ENCODE measurements at places on chromosomes 16 and 17.

DNA sequence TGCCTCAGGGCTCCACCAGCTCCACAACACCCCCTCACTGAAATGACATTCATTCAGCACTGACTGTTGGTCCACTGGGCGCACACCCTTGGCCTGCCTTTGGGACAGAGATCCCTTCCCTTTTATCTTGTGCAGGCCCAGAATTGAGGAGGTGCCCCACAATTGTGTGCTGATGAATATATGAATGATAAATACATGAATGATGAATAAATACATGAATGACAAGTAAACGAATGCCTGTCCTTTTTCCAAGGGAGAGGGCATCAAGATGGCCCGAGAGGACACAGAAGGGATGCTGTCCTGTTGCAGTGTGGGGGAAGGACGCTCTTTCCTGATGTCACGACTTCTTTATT, 5.7 kb downstream of the CCR7 start:
- DNase-seq = no peak

DNA sequence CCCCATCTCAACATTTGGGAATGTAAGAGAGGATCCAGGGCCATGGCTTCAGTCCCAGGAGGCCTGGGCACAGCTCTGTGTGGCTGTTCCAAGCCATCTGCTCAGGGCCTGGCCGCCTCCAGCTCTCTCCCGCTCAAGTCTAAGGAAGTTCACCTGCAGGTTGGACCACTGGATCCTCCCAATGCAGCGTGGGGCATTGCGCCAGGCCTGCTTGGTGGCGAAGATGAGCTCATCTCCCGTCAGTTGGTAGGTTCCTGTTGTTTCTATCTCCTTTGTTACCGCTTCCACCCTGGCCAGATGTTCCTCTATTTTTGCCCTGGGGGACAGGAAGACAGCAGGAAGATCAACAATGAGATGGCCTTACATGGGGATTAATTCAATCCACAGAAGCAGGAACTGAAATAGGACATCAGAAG, 17.5 kb downstream of the NOS2 start:
- no peak for DNase-seq

DNA sequence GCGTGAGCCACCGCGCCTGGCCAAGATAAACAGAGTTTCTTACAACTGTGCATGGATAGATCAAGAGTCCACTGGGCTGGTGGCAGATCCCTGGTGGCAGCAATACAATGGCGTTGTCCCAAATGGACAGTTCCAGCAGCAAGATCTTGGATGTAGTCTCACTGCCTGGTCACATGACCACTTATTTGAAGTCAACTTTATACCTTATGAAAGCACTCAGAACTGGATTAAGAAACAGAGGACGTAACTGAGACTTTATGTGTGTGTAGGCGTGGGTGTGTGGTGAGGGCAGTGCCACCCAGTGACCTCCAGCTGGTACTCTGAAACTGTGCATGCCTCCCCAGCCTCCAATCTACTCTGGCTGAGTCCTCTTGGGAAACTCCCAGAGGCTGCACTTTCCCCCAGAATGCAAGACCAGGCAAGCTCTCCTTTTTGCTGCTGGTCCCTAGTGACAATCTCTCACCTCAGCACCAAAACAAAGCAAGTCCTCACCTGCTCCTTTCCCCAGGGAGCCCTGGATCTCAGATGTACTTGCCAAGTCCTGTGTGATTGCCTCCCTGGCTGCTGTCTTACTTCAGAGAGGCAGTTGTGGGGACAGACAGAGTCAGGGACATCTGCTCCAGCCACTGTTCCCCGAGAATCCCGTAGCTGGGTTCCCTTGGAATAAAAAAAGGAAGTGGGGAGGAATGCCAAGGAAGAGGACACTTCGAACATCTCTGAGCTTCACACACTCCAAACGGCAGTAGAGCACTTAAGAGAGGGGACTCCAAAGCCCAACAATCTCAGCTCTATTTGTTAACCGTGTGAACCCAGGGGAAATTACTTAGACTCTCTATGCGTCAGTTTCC, 11.7 kb upstream of the ST6GALNAC2 start:
- DNase-seq = no peak

- DNase-seq = no peak
Measured at GRCh38 chr17:334974-335481, 17.6 kb downstream of the RPH3AL start.

DNA sequence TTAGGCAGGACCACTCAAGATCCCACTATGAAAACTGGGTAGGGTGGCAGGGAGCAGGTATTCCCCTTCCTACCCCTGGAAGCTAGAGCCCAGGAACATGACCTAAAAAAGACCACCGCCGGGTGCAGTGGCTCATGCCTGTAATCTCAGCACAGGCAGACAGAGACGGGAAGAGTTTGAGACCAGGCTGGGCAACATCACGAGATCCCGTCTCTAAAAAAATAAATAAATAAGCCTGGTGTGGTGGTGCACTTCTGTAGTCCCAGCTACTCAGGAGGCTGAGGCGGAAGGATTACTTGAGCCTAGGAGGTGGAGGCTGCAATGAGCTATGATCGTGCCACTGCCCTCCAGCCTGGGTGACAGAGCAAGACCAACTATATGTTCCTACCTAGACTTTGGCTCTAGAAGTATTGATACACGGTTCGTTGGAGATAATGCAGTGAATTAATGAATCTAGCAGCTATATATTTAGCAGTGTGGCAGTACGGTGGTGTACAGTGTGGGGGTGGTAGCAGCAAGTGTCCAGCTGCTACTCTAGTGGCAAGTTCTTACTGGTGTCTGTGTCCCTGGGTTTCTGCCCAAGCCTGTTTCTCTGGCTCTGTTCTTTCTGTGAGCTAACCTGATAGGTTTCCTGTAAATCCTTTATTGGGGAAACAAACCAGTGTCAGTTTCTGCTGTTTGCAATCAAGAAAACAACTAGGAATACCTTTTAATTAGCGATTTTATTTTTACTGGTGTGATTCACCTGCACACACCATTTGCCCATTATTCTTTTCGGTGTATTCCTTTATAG, 3.3 kb upstream of the USP31 start:
- DNase-seq = no peak

All from activated T-helper 1 cell treated with anti-CD3 and anti-CD28 coated beads, Interleukin-2, amount 50 U/mL, for 16 hours (primary cell).